ENCODE measurements at places on chromosomes 3 and 15.
A peak's percentile ranks its signal among the peaks of the same experiment; 100 is the strongest.

DNA sequence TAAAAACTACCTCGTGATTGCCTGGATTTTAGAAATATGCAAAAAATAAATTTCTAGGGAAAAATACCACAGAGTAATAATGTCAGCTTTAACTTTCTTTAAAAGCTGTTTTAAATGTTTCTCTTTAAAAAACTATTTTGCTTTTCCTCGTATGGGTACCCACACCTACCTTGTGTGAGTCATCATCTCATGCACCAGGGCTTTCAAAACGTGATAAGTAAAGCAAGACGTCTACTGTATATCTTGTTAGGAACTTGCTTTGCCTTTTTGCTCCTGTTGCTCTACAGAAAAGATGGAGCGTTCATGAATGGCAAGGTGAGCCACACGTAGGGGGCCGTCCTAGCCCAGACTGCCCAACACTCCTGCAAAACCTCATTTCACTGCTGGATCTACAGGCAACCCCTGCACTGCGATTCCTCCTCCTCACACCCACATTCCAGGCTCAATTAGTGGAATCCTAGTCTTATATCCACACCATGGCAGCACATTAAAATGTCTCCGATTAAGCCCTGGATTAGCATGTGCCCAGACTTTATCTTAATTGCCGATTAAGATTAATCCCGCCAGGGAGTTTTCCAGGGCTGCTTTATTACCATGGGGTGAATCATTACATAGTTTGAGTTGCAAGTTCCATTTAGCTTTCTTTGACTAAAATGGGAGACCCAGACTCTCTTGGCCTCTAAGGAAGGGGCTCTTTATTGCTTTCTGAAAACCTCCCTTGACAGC is 293.6 kb upstream of the ICE2 start:
- DNase-seq, result no peak

GRCh38 chr3:55692957-55693558 is 206.0 kb upstream of the WNT5A start:
- DNase-seq, result no peak

DNA sequence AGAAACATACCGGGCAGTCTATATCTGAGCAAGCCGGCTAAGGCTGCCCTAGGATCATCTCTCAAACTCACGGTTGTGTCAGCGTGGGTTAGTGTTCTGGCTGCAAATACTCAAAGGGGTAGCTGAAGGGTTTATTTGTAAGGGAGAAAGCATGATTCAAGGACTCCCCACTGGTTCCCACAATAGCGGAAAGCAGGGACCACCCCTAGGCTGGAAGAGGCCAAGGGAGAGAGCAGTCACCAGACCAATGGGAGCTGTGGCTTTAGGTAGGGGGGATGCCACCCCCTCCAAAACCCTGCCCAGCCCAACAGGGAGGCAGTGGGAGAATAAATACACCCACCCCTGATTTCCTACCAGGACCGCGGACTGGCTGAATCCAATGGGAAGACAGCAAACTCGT is 7.3 kb upstream of the LMCD1 start:
- DNase-seq, result no peak

DNA sequence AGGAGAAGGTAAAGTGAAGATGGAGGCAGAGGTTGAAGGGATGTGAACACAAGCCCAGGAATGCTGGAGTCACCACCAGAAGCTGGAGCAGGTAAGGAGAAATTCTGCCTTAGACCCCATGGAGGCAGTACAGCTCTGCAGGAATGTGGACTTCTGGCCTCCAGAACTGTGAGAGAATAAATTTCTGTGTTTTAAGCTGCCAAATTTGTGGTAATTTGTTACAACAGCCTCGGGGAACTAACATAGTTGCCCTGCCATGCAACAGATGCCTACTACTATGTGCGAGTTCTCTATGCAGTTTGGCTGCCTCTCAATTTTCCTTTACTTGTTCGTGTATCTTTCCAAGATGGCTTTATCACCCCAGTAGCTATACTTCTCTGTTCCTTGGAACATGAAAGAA is 394.1 kb downstream of the TUSC7 start:
- no peak for DNase-seq

DNA sequence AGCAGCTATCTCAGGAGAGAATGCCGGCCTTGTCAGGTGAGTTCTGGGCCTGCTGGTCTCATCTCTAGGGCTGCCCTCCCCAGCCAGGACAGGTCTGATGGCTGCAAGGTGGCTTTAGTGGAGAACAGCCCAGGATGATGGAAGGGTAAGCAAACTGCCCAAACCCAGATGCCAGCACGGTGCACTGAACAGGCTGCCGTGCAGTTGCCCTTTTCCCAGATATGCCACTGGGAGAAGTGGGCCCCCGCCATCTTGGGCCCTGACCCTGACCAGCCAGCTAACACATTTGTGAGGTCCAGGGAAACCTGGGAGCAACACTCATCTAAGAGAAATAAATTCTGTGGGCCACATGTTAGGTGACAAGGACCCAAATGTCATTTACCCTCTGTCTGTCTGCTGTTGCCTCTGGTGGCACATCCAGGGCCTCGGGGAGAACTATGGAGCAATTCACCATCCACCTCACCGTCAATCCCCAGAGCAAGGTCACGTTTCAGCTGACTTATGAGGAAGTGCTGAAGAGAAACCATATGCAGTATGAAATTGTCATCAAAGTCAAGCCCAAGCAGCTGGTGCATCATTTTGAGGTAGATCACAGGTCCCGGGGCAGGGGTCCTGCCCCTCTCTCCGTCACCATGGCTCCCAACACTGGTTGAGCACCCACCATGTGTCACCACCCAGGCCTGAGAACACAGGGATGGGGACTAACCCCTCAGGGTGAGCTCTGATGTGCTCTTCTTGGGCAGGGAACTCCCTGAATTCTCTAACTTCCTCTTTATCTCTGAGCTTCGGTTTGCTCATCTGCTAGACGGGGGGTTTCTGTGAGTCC is 1.8 kb downstream of the ITIH1 start:
- no peak for DNase-seq

DNA sequence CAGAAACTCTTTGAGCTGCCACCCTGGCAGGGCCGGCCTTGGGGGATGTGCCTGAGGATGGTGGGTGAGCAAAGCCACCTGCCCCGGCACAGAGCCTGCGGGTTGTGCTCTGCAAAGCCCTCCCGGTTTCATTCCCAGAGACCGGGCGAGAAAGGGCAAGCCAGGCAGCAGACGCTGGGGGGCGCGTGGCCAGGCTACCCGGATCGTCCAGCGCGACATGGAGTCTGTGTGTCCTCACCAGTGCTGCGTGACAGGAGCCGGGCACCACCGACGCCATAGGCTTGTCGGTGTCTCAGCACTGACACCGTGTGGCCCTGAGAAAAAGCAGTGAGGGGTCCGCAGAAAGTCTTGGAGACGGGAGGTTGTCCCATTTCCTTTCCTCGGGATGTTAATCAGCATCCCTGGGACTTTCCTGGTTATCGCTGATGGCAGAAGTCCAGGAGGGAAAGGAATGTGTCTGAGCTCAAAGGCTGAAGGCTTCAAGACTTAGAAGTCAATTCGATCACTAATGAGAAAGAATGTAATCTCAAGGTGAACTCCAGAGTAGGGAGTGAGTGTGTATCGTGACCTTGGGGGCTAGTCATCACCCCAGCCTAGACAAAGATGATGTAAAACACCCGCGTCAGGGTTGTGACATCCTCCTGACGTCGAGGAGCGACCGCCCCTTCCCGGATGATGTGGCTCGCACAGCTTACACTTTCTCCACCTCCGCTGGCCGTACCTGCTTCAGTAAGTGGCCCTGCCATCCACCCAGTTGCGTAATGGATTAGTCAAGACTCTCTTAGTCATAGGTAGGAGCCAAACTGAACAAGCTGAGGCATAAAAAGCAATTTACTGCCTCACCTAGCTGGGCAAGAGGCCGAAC is 36.3 kb upstream of the PLA2G4E start:
- peak; percentile 13 for DNase-seq

DNA sequence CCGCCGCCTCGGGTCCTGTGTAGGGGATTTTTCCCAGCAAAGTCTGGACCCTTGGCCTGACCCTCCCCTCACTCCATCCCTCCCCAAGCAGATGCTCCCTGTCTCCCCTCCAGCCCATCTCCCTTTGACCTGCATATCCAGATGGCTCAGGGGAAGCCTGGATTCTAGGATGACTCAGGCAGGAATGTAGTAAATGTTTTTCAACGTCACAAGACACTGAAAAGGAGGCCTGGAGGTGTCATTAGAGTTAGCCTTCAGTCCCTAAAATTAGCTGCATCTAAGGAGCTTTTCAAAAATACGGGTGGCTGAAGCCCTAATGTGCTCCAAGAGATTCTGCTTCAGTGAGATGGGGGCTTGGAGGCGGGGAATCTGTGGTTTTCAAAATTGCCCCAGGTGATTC is 7.2 kb downstream of the ACAN start:
- DNase-seq, result no peak

GRCh38 chr3:9422712-9423424 is 25.5 kb downstream of the SETD5 start:
- no peak for DNase-seq

- DNase-seq, result no peak
Measured at GRCh38 chr3:106215047-106215446, 346.2 kb upstream of the CBLB start.

GRCh38 chr3:43378066-43378935 is 92.0 kb downstream of the SNRK start:
- peak; percentile 22 for DNase-seq

DNA sequence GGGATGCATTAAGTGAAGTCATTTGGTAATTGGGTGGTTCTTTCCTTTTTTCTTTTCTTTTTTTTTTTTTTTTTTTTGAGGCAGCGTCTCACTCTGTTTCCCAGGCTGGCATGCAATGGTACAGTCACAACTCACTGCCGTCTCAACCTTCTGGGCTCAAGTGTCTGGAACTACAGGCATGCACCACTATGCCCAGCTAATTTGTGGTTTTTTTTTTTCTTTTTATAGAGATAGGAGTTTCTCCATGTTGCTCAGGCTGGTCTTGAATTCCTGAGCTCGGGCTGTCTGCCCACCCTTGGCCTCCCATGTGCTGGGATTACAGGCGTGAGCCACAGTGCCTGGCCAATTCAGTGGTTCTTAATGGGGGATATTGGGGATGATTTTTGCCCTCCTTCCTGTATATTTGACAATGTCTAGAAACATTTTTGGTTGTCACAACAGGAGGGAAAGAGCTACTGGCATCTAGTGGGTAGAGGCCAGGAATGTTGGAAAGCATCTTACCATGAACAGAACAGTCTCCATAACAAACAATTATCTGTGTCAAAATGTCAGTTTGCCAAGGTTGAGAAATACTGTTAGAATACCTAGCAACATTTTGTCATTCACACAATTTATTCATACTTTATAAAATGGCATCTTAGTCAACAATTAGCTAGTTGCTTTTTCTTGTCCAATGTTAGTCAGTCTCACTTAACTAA is 79.4 kb upstream of the CNTN3 start:
- no peak for DNase-seq

Measured in stimulated activated CD8-positive, alpha-beta memory T cell treated with anti-CD3 and anti-CD28 coated beads, Interleukin-7, amount 100 ng/mL, for 24 hours (primary cell).